ENCODE measurements at places on chromosomes 1 and 21.

DNA sequence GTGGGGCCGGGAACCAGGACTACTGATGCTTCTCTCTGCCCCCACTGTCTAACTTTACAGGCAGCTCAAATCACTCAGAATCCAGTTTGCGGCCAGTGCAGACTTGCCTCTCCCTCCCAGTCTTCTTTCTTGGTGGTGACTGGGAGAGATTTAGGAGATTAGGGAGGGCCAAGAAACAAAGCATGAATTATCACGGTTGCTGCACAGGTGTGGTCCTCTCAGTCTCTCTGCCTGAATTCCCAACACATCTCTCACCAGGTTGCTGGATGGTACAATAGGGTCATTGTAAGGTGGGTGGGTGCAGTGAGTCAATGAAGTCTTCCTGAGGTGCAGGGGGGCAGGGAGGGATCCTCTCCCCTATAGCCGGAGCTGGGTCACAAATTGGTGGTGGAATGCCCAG, 12.6 kb downstream of the S100A11 start:
- DNase-seq = no peak

- DNase-seq = no peak
These were observed 12.0 kb downstream of the TAF5L start for GRCh38 chr1:229613938-229614337.

DNA sequence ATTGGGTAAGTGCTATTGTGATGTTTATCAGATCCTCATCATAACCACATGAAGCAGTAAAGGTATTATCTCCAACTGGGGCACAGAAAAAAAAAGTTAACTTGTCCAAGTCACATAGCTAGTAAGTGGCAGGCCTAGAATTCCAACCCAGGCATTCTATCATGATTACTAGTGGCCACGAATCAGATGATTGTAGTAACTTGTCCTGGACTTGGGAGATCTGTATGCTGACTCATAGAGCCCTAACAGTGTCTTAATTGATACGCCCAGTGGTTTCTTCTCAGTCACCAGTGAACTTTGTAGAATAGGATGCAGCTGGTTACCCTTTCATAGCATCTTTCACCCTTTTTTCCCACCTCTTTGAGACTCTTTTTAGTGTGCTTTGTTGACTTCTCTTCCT, 91.1 kb upstream of the UBE2U start:
- DNase-seq = no peak

GRCh38 chr1:30976143-30976542, 67.6 kb upstream of the SDC3 start:
- DNase-seq = no peak

DNA sequence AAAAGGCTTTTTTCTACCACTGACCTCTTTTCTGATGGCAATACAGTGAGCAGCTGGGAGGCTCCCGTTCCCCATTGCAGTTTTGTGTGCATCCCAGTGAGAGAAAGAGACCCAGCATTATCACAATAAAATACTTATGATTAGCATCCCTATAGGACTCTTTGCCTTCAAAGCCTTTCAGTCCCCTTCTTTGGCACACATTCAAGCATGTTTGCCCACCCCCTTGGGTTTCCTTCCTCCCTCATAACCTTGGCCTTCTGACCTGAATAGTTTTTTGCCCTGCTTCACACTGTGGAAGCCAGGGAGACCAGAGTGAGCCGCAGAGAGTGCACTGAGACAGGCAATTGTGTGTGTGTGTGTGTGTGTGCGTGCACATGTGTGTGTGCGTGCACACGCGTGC, 13.2 kb upstream of the PLXNA2 start:
- no peak for DNase-seq

GRCh38 chr1:174825806-174826205, 173.9 kb upstream of the CACYBP start:
- no peak for DNase-seq

- no peak for DNase-seq
These were observed 82.2 kb downstream of the SPSB1 start for GRCh38 chr1:9374748-9375341.

DNA sequence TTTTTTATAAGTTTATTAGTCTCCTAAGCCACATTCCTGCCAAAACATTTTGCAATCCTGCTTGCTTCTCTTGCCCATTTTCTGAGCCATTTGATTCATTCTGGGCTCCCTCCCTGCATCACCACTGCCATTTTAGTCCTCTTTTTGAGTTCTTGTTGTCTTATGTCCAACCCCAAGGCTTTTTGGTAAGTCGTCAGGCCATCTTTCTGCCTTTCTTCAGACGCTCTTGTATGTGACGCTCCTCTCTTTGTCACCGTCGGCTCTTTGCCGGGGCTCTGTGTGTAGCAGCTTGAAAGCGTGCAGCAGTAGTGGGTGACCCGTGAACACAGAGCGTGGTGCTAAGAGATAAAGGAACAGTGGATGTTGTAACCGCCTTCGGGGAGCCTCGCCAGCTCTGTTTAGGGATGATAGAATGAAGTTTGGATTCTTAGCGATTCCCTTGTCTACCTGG, 14.6 kb downstream of the HUNK start:
- DNase-seq = no peak

DNA sequence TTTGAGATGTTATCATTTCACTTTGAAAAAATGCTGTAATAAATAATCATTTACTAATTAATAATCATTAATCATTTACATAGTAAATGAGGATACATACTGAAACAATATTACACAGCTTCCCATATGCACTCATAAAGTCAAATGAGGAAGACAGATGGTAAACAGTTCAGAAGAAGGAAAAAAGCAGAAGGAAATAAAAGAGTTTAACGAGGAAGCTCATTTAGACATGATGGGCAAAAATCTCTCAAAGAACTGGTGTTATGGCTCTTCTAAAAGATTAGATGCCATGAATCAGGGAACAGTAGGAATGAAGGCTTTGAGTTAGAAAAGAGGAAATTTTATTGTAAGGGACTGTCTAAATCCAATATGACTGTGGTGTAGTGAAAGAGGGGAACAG, 347.6 kb downstream of the PTPRC start:
- no peak for DNase-seq

- DNase-seq = no peak
These were observed 12.1 kb downstream of the C8A start for GRCh38 chr1:56866656-56867055.

DNA sequence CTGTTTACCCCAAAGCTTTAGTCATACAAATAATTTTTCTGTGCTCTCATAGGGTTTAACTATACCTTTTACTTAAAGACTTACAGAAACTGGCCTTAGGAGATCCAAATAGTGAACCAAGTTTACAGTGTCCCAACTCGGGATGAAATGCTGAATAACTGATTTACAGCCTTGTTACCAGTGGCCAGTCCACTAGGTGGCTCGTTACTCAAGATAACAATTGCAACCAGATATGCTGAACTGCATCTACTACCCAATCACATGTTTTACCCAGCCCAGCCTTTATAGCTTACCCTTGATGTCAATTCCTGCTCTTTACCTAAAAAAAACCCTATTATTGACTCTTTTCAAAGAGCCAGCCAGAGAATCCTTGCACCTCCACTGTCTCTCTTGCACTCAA, 1148.8 kb upstream of the ADGRL4 start:
- DNase-seq = no peak

All from activated CD4-positive, alpha-beta T cell treated with anti-CD3 and anti-CD28 coated beads, Interleukin-2, Interleukin-4, amounts not matched to agents 100 ng/mL and 50 ng/mL, durations not matched to agents 16 hours and 8 hours (primary cell).